ENCODE measurements at places on chromosomes 13 and 19. TPM values are rescaled to one million over a fixed set of nuclear protein-coding genes. Genes with fewer than 3 reads are reported as not detected.

The PRODH2 gene
- 50.1 TPM for polyA plus RNA-seq

The ATCAY gene
- polyA plus RNA-seq: 0.39 TPM

The RHPN2 gene
- polyA plus RNA-seq: 16.3 TPM

The LIPE gene
- 14.0 TPM for polyA plus RNA-seq

GRCh38 chr13:108534728-108535127 lies 94.7 kb upstream of the MYO16 start:
- DNase-seq: no peak

The ZNF536 gene
- polyA plus RNA-seq: 2.9 TPM

Data from renal cortex interstitium (tissue), 15 donors.